Stimulated activated CD4-positive, alpha-beta T cell treated with anti-CD3 and anti-CD28 coated beads, Interleukin-4, amount 100 ng/mL, for 1 hour (primary cell): ENCODE measurements at places on chromosomes 5 and 9.

DNA sequence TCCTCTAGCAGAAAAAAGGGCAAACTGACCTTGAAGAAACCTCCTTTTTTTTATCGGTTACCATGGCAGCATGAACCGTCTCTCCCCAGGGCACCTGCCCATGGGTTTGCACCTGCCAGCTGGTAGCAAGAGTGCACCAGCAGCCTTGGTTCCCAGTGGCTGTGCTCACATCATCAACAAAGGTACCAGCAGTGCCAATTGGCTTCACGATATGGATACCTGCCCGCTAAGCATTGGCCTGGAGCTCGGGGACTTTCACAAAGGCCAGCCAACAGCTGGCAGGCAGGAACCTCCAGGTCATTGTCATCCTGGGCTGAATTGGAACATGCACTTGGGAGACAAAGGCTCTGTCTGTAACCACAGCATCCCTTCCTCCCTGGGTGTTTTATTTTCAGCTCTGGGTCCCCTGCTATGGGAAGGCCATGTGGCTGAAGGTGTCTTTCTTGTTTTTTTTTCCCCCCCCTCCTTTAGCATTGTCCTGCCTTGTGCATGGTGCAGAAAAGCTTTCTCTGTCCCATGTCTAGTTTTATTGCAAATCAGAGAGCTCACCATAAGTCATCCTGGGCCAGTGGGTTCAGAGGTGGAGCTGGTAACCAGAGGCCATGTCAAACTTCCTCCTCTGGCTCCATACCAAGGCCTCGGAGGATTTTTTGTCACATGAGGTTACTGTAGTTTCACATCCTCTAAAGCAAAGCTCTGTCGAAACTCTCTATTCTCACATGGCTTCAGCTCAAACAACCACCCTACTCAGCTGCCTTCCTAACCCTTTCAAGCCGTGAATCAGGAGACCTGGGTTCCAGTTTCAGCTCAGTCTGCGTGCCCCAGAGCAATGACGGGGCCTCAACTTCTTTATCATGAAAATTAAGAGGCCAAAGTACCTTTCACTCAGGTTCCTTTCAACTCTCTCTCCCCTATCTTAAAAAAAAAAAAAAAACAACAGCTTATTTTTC is 145.5 kb upstream of the MAP3K1 start:
- DNase-seq = peak; percentile 31

DNA sequence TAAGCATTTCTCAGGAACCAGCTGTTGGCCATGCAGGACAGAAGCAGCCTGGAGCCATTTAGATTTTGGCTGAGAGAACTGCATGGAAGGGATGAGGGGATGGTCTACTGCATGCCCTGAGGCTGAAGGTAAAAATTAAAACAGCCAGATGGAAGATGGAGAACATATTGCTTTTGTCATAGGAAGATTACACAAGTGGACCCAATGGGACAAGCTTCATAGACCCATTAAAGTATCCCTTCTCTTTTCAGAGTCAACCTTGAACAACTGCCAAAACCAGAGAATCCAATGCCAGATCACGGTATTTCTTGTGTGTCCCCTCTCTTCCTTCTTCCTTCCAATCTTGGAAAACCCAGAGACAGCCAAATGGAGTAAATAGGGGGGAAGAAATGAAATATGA is 253.4 kb downstream of the NR2F1-AS1 start:
- DNase-seq = no peak

- DNase-seq = no peak
Observed at GRCh38 chr5:10069637-10070313, 179.9 kb downstream of the ATPSCKMT start.

- DNase-seq = no peak
Observed at GRCh38 chr5:167877114-167877722, 414.2 kb upstream of the WWC1 start.

GRCh38 chr5:95784514-95785302 is 37.8 kb downstream of the GLRX start:
- DNase-seq = no peak

- DNase-seq = no peak
Observed at GRCh38 chr9:76691517-76692313, 72.5 kb upstream of the PCA3 start.

GRCh38 chr9:21902136-21902535 is 92.1 kb downstream of the CDKN2A start:
- no peak for DNase-seq

- DNase-seq = no peak
Observed at GRCh38 chr5:39558541-39558940, 133.8 kb upstream of the DAB2 start.

DNA sequence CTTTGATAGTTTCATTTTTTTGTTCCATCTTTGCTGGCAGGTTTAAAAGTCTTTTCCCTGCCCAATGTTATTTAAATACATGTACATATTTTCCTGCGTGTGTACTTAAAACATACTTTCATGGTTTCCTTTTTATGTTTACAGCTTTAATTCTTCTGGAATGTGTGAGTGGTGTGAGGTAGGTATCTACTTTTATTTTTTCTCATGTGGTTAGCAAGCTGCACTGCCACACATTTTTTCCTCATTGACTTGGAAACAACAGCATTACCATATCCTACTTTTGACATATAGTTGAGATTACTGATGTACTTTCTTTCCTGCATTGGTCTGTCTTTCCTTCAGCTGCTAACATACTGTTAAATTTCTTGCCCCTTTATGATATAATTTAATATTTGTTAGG is 51.4 kb upstream of the COL15A1 start:
- no peak for DNase-seq
